ENCODE measurements at places on chromosomes 7 and 10. TPM values are rescaled to one million over a fixed set of nuclear protein-coding genes. Genes with fewer than 3 reads are reported as not detected.

Gene SFTPA1
- total RNA-seq, result not detected

Gene TEX47
- total RNA-seq, result not detected

Gene NUPR2
- not detected for total RNA-seq

Gene PLOD3
- total RNA-seq, result 40.8 TPM

Gene CDHR1
- 0.83 TPM for total RNA-seq

Gene GPR158
- total RNA-seq, result 1.2 TPM

Gene UBE2H
- total RNA-seq, result 141 TPM

Gene PHKG1
- 3.7 TPM for total RNA-seq

Gene KCNMA1
- total RNA-seq, result 37.7 TPM

Gene PFKFB3
- 72.4 TPM for total RNA-seq

Gene RADIL
- 0.55 TPM for total RNA-seq

Gene H2BK1
- not detected for total RNA-seq

Gene ZNF804B
- 0.09 TPM for total RNA-seq

Gene HEPACAM2
- total RNA-seq, result not detected

Data from adrenal gland (tissue), 19 donors.